Sigmoid colon (tissue), 7 donors: ENCODE measurements at places on chromosomes 2 and 18. TPM values are rescaled to one million over a fixed set of nuclear protein-coding genes. Genes with fewer than 3 reads are reported as not detected.

The SCN7A gene
- 6.2 TPM for polyA plus RNA-seq

- DNase-seq: no peak
- no peak overlapping the region for H3K27ac ChIP-seq
- H3K4me3 ChIP-seq: no peak overlapping the region
- no peaks in the 10 kb centered on the region for H3K4me1 ChIP-seq
- peaks cover 88% of the 10 kb centered on the region for H3K36me3 ChIP-seq
- no peaks in the 10 kb centered on the region for H3K27me3 ChIP-seq
Measured at GRCh38 chr2:105287692-105288091, 41.8 kb downstream of the TGFBRAP1 start.

DNA sequence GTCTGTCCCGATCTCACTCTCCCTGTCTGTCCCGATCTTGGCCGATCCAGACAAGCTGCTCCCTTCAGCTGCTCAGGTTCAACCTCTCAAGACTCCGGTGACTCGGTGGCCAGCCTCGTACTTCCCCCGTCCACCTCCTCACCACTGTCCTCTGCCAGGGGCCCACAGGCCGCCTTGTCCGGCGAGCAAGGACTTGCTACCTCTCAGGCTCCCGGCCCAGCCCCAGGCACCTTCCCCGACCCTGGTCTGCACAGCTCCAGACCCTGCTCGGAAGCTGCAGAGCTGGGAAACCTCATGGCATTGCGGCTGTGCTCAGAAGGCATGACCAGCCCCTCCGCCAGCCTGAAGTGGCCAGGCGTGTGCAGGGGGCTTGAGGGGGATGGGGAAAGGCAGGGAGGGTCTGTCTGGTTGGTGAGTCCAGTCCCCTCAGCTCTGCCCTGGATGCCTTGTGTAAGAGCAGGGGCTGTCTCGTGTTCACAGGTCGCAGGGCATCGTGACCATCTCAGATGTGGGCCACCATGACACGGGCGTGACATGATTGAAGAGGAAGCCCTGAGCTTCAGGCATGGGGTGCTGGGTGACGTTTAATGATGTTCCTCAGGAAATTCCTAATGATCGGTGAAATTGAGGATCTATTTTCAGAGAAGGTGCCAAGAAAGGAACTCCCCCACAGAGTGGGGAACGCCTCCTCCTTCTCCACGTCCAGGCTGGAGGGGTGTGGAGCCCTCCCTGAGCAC is 121.2 kb upstream of the CTDP1 start:
- no peaks in the 10 kb centered on the region for H3K27me3 ChIP-seq
- no peaks in the 10 kb centered on the region for H3K36me3 ChIP-seq
- peak; percentile 53 for DNase-seq
- H3K4me3 ChIP-seq: no peak overlapping the region
- no peaks in the 10 kb centered on the region for H3K4me1 ChIP-seq
- no peak overlapping the region for H3K27ac ChIP-seq

The UGT1A5 gene
- polyA plus RNA-seq: not detected

The MAL gene
- 7.4 TPM for polyA plus RNA-seq

DNA sequence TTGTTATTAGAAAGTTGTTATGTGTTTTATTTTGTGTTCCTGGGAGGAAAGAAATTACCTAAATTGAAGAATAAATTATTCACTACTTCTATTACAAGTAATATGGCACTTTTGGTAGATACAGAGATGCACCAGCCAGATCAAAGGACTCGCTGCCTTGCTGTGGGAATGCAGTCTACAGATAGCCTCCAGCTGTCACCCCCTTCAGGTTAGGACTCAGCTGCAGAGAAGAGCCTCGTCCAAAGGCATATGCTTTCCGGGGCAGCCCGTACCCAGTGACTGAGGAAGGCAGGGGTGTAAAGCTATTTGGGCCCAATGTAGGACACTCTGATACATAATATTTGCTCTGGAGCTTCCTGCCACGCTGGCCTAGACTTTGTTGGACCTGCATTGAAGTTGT is 90.2 kb downstream of the CCDC148 start:
- no peaks in the 10 kb centered on the region for H3K36me3 ChIP-seq
- DNase-seq: no peak
- no peaks in the 10 kb centered on the region for H3K27me3 ChIP-seq
- H3K4me3 ChIP-seq: no peak overlapping the region

DNA sequence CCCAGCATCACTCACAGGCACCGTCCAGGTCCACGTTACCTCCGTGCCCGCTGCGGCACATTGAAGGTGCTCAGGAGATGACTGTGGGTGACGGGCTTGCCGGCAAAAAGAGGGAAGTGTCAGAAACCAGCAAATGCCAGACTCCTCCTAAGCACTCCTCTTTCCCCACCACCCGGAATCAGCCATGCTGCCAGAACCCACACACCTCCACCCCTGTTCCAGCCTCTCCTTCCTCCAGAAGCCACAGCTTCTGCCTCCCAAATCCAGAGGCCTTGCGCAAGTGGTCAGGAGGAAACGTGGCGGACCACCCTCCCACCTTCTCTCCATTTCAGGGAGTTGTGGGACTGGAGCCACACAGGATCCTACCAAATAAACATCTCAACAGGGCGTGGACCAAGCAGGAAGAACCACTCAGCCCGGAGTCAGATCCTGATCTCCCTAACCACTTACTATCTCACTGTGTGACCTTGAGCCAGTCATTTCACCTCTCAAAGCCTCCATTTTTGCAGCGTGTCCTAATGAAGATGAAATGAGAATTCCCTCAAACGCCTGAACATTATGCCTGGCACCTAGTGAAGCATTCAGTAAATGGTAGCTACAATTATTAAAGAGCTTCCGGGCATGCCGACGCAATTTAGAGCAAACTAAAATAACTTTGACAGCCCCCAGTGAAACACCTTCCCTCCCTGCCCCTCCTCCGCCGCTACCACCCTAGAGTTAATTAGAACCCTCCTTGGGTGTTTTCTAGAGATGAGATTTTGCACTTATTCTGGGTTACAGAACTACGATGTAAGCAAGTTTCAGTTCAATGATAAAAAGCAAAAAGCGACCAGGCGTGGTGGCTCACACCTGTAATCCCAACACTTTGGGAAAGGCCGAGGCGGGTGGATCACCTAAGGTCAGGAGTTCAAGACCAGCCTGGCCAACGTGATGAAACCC is 32.9 kb downstream of the SMAD7 start:
- no peak overlapping the region for H3K27ac ChIP-seq
- H3K4me1 ChIP-seq: peaks cover 27% of the 10 kb centered on the region
- H3K4me3 ChIP-seq: no peak overlapping the region
- DNase-seq: peak; percentile 56

DNA sequence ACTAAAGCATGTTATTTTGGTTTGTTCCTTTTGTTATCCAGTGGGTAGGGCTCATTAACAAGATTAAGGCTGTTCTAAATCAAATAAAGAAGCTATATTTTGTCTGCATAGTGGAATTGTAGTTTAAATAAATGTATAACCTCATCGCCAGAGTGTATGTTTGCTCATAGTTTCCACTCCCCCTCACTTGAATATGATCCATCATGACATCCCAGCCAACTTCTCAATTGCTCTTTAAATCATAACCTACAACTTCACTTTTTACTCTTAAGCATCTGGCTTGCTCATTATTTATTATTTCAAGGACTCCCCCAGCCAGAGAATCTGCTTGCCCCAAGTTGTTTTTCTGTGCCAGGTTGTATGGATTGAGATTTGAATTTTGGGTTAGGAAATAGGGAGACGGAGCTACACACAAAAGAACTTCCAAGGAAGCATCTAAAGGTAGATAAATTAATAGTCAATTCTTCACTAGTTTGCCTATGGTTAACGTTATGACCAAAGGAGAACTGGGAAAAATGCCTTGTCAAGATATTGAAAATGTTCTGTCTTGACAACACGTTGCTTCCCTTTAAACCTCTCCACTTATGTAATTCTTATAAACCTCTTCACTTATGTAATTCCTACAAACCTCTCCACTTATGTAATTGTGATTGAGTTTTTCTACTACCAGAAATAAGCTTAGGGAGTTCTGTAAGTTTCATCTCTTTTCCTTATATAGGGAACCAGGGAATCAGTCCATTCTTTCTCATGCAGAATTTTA is 55.4 kb upstream of the UPP2 start:
- no peak overlapping the region for H3K27ac ChIP-seq
- H3K27me3 ChIP-seq: no peaks in the 10 kb centered on the region
- H3K4me1 ChIP-seq: no peaks in the 10 kb centered on the region
- DNase-seq: no peak
- no peaks in the 10 kb centered on the region for H3K36me3 ChIP-seq

GRCh38 chr18:54149078-54149697 is 75.3 kb downstream of the MBD2 start:
- no peaks in the 10 kb centered on the region for H3K27me3 ChIP-seq
- H3K36me3 ChIP-seq: no peaks in the 10 kb centered on the region
- H3K4me1 ChIP-seq: peaks cover 14% of the 10 kb centered on the region
- no peak for DNase-seq
- no peak overlapping the region for H3K4me3 ChIP-seq

The DUSP2 gene
- 1.2 TPM for polyA plus RNA-seq

GRCh38 chr2:177284531-177284930 is 20.0 kb upstream of the NFE2L2 start:
- no peaks in the 10 kb centered on the region for H3K36me3 ChIP-seq
- DNase-seq: no peak
- H3K4me1 ChIP-seq: peaks cover 7% of the 10 kb centered on the region
- no peaks in the 10 kb centered on the region for H3K27me3 ChIP-seq
- H3K4me3 ChIP-seq: no peak overlapping the region
- H3K27ac ChIP-seq: no peak overlapping the region

The FSIP2 gene
- 4.9 TPM for polyA plus RNA-seq

DNA sequence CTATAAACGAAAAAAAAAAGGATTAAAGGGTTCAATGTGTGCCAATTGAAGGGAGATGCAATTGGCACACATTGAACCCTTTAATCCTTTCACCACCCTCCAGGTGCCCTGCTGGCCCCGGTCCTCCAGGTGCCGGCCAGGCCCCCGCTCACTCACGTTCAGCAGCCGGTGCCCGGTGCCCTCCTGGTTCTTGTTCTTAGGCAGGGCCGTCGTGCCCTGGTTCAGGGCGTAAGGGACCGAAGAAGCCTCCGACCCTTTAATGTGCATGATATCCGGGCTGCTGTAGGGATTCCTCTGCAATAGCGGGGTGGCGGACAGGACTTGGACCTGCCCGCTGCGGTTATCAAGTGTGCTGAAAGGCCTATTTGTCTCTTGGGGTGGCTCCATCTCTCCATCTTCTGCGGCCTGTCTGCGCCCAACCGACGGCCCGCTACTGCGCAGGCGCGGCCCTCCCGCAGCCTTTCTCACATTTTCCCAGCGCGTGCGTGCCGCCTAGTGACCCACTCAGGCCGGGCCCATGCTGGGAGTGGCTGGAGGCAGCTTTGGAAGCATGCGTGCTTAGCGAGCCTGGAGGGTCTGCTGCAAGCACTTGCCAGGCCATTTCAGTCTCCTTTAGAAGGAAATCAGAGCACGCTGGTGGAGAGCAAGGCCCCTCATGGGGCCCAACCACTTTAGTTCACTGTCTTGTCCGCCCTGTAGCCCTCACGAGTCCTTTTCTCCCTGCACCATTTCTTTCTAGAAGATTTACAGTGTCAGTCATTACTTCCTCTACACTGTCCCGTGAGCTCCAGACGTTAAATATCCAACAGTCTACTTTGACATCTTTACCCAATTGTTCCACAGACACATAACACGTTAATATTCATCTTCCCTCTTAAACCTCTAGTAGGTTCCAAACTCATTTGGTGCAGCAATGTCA is 24.3 kb downstream of the TMEM237 start:
- no peak overlapping the region for H3K4me3 ChIP-seq
- no peaks in the 10 kb centered on the region for H3K27me3 ChIP-seq
- H3K27ac ChIP-seq: no peak overlapping the region

- H3K36me3 ChIP-seq: no peaks in the 10 kb centered on the region
- no peak overlapping the region for H3K27ac ChIP-seq
Measured at GRCh38 chr2:26925100-26925791, 45.2 kb upstream of the MAPRE3 start.

DNA sequence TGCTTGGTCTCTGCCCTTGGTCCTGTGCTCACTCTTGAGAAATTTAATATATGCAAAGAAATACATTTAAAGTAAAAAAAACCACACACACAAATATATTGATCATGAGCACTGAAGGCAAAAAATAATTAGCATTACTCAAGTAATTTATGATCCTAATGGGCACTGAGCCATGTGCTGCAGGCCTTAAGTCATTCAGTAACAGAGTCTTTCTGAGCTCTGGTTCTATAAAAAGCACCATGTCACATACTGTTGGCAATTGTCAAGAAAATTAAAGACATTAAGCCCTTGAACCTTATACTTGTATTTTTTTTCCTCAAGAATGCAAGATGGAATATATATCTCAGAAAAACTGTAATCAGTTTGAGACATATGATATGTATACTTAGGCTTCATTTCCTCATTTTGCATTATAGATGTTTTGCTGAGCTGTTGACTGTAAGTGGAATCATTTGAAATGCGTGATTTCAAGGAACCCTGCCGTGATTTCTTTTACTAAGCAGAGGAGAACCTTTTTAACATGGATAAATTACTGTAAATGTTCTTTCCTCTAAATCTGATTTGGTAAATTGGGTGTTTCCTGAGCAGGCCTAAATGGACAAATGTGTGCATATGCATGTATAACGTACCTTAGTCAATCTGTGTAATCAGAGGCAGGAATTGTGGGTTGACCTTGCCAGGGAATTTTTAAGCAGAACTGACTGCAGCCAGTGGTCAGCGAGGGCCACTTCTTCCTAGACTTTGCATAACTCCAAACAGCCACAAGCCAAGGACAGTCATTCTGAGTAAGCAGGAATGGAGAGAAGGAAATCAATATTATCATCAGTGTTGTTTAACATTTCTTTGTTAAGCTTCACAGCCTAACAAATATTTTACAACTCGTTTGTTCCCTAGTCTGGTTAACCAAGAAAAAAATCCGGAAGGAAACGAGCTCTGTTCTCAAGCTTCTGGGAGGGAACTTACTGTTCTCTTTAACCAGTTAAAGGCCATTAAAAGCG is 191.5 kb upstream of the ATP5MC3 start:
- no peaks in the 10 kb centered on the region for H3K36me3 ChIP-seq
- H3K4me3 ChIP-seq: no peak overlapping the region
- no peak for DNase-seq
- no peak overlapping the region for H3K27ac ChIP-seq
- no peaks in the 10 kb centered on the region for H3K27me3 ChIP-seq

DNA sequence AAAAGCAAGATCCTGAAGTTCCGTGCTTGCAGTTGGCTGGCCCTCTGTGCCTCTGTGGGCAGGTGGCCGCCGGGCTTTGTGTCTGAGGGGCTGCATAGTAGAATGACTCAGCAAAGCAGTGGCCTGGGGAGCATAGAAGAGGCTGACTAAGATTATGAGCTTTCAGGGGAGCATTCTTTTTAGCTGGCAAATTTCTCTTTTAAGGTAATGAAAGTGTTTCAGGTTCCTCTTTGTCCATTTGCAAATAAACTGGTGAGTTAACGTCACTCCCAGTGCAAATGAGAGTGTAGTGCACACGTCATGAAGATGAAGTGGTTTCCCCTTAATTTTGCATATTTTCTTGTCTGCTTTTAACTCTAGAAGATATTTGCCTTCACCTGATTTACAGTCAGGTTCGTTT is 98.6 kb downstream of the BCL2L11 start:
- no peaks in the 10 kb centered on the region for H3K36me3 ChIP-seq
- H3K27ac ChIP-seq: no peak overlapping the region
- H3K4me1 ChIP-seq: no peaks in the 10 kb centered on the region
- no peaks in the 10 kb centered on the region for H3K27me3 ChIP-seq

The GAREM2 gene
- polyA plus RNA-seq: 2.1 TPM

- H3K4me3 ChIP-seq: no peak overlapping the region
- no peaks in the 10 kb centered on the region for H3K27me3 ChIP-seq
- no peaks in the 10 kb centered on the region for H3K36me3 ChIP-seq
- H3K4me1 ChIP-seq: no peaks in the 10 kb centered on the region
- no peak overlapping the region for H3K27ac ChIP-seq
Measured at GRCh38 chr2:178331474-178332432, 119.2 kb downstream of the PRKRA start.

The RTP5 gene
- polyA plus RNA-seq: not detected

The GPR45 gene
- polyA plus RNA-seq: not detected

The CREG2 gene
- not detected for polyA plus RNA-seq
